Omental fat pad (tissue), 4 donors: ENCODE measurements at places on chromosomes 6 and 20. TPM values are rescaled to one million over a fixed set of nuclear protein-coding genes. Genes with fewer than 3 reads are reported as not detected.

LPA gene
- total RNA-seq, result 0.65 TPM

SIRPB1 gene
- 9.8 TPM for total RNA-seq

AIF1 gene
- 72.5 TPM for total RNA-seq

TAGAP gene
- 5.7 TPM for total RNA-seq

GPR6 gene
- total RNA-seq, result not detected

C6orf58 gene
- total RNA-seq, result not detected

ZNF311 gene
- 1.9 TPM for total RNA-seq

MEI4 gene
- total RNA-seq, result not detected

CFB gene
- 133 TPM for total RNA-seq

KCNG1 gene
- total RNA-seq, result 0.19 TPM

NOL4L gene
- total RNA-seq, result 13.7 TPM

RAMACL gene
- total RNA-seq, result 5.4 TPM

- no peak for DNase-seq
Observed at GRCh38 chr6:170081556-170081955, 209.3 kb downstream of the DLL1 start.

DNA sequence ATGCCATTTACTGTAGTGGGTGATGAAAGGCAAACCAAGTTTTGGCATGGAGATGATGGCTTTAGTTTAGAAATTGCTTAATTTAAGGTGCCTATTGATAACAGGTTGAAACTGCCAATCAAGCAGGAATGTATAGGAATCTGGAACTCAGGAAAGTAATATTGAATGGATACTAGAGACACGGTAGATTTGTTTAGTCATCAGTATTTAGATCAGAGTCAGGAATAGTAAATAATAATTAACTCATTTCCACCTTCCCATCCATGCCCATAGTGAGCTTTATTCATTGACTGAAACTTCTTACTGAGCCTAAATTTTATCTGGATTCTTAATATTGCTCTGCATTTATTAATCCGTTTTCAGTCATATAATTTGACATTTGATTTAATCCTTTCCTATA is 500.3 kb downstream of the NKAIN2 start:
- no peak for DNase-seq

DNA sequence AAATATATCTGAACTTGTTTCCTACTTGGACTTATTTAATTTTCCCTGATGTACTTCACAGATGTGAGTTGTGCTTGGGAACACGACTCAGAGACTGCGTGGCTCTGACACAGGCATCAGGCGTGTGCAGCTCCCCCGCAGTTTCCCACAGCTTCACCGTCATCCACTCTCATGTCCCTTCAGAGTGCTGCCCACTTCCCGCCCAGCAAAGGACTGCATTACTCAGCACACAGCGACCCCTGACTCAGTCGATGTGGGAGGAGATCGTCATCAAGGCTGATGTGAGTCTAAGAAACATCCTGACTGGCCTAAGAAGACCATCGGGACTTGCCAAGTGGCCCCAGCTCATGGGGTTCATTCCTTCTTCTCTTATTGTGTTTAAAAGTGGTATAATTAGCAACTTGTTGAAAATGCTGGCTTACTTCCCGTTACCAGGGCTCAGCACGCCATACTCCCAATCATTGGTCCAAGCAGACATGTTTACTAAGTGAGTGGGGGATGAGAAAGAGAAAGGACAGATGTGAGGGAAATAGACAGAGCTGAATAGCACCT is 539.4 kb upstream of the JARID2 start:
- peak; percentile 64 for DNase-seq

DNA sequence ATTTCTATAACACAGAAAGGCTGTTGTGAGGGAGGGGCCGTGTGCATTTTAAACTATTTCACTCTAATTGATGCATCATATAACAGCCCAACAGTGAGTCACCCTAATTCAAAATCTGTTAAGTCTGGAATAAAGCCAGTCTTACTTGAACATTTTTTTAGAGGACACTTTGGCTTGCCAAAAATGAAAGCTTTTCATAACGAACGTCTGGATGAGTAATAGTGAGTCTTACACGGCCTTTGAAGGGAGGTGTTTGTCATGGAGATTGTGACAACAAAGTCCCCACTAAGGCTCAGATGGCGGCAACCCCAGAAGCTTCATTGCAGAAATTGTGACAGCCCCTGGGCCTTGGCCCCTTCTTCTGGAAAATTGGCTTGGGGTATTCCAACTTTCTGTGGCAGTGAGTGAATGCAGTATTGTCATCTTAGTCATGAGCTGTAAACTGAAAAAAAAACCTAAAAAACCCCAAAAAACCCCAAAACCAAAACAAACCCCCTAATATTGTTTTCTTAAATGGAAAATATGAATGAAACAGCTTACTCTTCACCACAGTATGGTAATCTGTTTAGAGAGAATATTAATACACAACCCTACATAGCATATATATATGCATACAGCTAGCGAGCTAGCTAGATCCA is 92.6 kb upstream of the CLDN20 start:
- DNase-seq, result no peak

- no peak for DNase-seq
Observed at GRCh38 chr6:16737925-16738324, 23.3 kb downstream of the ATXN1 start.

DNA sequence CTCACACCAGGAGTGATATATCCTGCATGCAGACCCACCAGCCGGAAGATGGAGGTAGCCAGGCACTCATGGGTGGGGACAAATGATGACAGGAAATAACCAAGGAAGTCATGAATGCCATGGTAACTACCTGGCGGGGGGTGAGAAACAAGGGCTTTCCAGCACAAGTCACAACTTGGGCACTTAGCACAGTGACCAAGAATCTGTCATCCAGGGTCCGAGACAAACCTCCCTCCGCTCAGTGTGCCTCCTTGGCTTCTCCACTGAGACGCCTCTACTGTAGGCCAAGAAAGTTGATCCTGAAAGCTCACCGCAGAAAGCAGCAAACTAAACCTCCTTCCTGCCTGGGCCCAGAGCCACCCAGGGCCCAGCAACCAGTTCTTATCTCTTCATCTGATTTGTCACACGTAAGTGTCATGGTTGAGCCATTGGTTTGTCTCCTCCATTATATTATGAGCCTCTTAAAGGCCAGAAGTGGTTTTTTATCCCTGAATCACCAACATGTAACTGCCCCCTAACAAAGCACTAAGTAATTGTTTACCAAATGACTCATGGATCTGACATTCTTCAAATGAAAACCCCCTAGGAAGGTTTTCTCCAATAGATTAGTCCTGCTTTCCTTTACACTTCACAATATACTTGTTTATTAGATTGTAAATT is 84.3 kb upstream of the TAB2 start:
- no peak for DNase-seq

- no peak for DNase-seq
Observed at GRCh38 chr20:15992564-15992963, 580.7 kb downstream of the KIF16B start.

GRCh38 chr6:42929821-42930360 is 611 bp downstream of the CNPY3 start:
- DNase-seq, result no peak

DNA sequence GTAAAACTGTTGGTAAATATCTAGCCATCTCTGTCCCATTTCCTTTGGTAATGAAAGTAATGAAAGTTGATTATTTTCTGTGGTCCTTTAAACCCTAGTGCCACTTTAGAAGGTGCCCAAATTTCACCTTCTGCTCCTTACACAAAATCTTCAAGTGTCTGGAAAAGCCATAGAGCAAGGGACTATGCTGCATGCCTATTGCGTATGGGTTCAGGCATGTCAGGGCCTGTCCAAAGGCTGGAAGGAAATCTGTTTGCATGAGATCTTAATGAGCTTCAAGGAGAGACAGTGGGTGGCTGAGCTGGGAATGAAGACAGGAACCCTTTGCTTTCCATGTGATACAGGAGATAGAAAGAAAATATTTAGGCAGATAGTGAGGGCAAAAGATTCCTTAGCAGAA is 66.6 kb upstream of the CCN6 start:
- DNase-seq, result no peak

DNA sequence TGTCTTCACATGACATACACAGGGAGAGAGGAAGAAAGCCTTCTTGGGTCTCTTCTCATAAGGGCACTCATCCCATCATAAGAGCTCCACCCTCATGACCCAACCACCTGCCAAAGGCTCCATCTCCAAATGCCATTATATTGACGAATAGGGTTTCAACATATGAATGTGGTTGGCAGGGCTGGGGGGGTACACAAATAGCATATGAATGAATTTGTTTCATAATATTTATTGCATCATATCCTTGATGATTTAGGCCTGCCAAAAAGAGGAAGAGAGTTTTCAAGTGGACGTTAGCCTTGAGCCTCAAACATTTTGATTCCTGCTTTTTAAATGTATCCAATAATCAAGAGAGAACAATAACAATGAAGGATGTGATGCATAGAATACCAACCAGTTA is 26.2 kb upstream of the OPRM1 start:
- no peak for DNase-seq

- peak; percentile 88 for DNase-seq
Observed at GRCh38 chr6:31729979-31730630, 1.0 kb upstream of the DDAH2 start.

DNA sequence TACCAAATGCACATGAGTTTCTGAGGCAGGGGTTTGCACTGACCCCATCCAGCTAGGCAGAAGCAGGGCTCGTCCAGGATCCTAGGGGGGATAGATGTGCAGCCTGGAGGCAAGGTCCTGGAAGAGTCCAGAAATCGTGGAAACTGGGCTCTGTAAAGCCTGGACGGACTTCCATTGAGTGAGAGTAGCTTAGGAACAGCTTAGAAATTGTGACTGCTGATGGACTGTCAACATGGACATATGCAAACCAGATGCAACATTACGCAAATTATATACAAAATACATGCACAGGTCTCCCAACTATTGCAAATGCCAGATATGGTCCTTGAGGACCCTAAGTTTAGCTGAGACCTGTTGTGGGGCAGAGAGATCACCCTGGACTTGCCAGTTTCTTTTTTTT is 4.8 kb upstream of the EMILIN3 start:
- no peak for DNase-seq

GRCh38 chr6:81996414-81996813 is 243.9 kb upstream of the TENT5A start:
- DNase-seq, result no peak

DNA sequence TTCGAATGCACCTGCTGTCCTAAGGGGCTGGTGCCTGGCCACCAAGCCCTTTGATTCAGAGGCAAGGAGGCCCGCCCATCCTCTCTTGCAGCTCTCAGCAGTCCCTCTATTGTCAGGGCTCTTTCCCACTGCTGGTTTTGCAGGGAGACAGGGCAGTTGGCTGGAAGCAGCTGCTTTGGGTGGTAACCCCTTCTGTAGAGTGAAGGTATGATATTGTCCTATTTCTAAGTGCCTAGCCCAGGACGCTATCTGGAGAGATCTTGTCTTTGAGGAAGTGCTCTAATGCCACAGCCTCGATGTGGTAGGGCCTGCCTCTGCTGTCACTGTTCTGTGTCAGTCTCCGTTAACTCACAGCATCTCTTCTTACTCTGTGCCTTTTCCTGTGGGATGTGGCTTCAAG is 5.6 kb downstream of the PLCG1 start:
- DNase-seq, result no peak

DNA sequence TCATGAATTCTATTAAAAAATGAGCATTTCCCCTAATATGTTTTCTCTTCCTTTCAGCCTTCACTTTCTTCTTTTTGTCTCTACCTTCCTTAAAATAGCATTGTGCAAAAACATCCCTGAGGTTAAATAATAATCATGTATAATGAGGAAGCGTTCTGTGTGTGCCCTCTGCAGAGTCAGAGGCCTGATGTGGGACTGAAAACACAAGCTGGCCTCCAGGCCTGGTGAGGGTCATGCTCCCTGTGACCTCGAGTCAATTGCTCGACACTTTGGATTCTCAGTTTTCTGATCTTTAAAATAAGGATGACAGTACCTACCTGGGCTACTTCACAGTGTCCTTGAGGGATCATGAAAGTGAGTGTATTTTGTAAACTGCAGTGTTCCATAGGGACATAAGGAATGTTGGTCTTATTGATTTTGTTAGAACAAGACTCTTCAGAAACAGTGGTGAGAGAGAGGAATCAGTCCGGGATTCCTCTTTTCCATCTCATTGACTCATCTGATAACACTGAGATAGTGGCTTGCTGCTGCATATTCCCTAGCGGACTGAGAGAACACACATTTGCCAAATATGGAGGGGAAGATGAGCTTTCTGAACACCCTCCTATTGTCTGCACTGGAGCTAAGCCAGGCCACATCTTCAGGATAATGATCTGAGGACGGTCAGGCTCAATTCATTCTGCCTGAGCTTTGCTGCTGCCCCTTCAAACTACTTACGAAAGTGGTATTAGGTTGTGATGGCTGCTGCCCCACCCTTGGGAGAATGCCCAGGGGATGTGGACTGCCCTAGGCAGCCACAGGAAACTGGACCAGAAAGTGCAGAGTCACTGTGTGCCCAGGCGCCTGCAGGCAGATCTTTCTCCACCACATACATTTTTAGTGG is 39.6 kb upstream of the PDE7B start:
- DNase-seq, result no peak

DNA sequence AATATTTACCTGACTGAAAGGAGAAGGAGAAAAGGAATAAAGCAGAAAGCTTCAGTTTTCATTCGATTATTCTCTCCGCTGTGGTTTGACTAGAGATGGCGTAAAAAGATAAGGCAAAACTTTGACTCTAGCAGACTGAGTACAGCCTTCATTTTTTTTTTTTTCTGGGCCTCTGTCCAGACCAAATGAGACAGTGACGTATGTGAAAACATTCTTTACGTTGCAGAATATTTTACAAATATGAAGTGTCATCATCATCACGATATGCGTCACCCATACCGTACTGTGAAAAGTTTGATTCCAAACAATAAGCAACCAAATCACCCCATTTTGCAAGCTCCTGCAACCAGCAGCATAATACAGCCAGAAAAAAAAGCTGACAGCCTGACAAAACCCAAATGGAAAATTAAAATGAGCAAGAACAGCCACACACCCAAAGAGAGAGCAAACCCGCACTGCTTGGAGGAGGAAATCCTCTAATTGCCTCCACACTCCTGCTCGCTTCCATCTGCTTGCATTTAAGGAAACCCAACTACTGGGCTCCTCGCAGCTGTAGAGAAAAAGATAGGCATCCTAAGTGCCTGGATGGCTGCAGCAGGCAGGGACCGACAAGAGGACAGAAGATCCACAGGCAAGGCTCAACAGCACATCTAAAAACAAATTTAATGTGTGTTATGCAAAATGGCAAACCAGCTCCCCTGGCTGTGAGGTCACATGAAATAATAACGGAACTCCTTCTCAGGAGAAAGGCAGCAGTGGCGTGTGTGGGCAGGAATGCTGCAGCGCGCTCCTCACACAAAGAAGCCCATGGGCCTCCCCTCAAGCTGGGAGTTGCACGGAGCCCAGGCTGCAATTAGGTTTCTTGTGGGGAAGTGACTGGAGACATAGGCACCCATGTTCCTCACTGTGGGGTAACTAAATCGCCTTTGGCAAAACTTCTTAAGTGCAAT is 113.1 kb downstream of the FYN start:
- DNase-seq, result no peak

- DNase-seq, result no peak
Observed at GRCh38 chr6:31528821-31529328, at the start of gene MCCD1. TSS of gene MCCD1 (plus strand) at chr6:31528962. CDS start at chr6:31529015, 53 bp downstream.

GRCh38 chr6:33670971-33671743 is 40.3 kb downstream of the UQCC2 start:
- no peak for DNase-seq

- DNase-seq, result no peak
Observed at GRCh38 chr20:52422574-52423336, 231.2 kb upstream of the ZFP64 start.
